ENCODE measurements at places on chromosomes 1 and 21.

DNA sequence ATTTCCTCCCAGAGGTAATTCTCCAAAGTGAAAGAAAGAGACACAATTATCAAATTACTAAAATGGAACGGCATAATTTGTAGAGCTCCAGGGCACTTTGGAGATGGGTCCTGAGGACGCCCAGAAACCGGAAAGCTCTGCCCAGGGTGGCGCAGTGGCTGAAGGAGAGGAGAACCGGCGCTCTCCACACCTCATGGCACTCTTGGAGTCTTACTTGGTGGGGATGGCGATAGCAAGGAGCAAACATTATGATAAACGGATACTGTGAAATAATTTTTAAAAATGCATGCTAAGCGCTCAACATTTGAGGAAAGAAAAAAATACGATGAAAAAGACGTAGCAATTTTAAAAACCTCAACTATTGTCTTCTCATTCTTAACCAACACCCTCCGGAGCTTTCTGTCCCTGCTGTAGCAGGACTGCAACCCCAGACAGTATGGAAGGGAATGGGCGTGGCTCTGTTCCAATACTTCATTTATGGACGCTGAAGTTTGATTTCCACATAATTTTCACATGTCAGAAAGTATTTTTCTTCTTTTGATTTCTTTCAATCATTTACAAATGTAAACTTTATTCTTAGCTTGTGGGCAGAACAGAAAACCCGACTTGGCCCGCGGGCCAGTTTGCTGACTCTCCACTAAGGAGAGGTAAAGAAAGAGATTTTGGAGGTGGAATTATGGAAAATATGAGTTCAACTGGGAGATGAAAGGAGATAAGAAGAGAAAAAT is 1.1 kb downstream of the S100A11 start:
- DNase-seq, result no peak

- DNase-seq, result no peak
Observed at GRCh38 chr1:240712014-240712731, 100.2 kb upstream of the GREM2 start.

GRCh38 chr1:201652181-201652580 is 113.3 kb downstream of the NAV1 start:
- no peak for DNase-seq

- no peak for DNase-seq
Observed at GRCh38 chr1:21318714-21319159, 28.5 kb upstream of the ECE1 start.

DNA sequence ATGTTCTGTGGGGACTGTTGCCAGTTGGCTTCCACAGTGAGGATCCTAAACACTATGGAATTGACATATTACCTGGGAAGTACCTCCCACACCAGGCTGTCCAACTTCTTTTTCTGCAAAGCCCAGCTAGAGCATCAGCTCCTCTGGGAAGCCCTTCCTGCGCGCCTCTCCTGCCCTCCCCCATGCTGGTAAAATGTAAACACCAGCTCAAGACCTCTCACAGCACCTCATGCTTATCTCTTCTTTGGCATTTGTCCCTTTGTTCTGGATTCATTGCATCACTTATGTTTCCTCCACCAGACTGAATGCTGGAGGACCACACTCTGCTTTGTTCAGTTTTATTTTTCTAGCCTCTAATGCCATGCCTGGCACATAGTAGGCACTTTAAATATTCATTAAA is 172.1 kb downstream of the HHAT start:
- DNase-seq, result no peak

DNA sequence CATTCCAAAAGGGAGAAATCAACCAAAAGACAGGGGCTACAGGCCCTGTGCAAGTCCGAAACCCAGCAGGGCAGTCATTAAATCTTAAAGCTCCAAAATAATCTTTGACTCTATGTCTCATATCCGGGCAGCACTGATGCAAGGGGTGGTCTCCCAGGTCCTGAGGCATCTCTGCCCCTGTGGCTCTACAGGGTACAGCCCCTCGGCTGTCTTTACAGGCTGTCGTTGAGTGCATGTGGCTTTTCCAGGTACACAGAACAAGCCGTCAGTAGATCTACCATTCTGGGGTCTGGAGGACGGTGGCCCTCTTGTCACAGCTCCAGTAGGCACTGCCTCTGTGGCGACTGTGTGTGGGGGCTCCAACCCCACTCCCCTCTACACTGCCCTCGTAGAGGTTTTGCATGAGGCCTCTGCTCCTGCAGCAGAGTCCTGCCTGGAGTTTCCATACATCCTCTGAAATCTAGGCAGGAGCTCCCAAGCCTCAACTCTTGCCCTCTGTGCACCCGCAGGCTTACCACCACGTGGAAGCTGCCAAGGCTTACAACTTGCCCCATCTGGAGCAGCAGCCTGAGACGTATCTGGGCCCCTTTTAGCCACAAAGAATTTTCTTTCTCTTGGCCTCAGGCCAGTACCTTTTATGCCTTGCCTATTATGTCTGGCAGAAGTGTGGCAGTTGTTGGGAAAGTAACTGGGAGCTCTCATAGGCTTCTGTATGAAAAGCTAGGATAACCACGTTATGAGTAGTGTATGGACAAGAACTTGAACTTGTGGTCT is 52.5 kb downstream of the POU2F1 start:
- no peak for DNase-seq

- DNase-seq, result no peak
Observed at GRCh38 chr1:216086678-216087077, 336.6 kb downstream of the USH2A start.

GRCh38 chr1:228721407-228721806 is 13.9 kb upstream of the RHOU start:
- no peak for DNase-seq

GRCh38 chr1:6001992-6002576 is 9.9 kb upstream of the NPHP4 start:
- no peak for DNase-seq

DNA sequence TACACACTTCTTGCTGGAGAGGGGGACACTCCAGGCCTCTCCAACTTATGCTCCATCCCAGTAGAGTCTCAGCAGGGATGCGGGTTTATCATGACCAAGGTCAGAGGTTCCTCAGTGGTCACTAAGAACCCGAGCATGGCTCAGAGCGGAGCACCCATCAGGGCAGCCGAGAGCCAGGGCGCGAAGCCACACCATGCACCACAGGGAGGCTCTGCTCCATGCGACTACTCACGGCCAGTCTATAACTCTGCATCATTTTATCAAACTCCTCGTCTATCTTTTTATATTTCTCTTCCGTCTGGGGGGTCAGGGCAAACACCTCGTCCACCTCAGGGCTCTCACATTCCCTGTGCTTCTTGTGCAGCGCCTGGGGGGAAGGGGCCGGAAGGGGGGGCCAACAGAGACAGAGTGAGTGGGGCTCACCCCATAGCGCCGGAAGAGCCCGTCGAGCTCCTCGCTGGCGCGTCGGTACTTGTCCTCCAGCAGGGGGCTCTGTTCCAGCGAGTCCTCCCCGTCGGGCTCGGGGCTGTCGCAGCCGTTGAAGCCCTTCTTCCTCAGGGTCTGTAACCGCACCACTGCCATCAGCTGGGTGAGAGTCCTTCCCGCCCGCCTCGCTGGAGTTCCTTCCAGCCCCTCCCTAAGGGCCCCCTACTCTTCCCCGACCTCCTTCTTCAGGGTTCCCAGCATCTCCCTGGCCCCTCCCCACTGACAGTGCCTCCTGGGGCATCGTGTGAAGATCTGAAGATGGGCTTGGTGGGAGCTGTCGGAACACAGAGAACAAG is 20.0 kb downstream of the MEF2D start:
- DNase-seq, result peak; percentile 58

DNA sequence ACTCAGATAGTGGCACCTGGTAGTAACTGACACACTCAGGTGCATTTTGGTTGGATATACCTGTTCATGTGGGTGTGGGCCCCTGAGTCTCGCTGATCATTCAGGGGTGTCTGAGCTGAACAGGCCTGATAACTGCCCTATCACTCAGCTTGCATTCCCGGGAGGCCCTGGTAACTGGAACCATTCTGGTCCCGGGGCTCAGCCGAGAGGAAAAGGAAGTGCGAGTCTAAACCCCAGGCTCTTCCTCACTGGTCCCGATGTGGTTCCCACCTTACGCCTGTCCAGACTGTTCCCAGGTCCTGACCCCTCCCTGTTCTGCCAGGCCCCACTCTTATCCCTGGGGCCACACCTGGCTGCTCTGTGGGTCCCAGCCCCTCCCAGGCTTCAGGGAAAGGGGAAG is 11.7 kb upstream of the CDK18 start:
- no peak for DNase-seq

DNA sequence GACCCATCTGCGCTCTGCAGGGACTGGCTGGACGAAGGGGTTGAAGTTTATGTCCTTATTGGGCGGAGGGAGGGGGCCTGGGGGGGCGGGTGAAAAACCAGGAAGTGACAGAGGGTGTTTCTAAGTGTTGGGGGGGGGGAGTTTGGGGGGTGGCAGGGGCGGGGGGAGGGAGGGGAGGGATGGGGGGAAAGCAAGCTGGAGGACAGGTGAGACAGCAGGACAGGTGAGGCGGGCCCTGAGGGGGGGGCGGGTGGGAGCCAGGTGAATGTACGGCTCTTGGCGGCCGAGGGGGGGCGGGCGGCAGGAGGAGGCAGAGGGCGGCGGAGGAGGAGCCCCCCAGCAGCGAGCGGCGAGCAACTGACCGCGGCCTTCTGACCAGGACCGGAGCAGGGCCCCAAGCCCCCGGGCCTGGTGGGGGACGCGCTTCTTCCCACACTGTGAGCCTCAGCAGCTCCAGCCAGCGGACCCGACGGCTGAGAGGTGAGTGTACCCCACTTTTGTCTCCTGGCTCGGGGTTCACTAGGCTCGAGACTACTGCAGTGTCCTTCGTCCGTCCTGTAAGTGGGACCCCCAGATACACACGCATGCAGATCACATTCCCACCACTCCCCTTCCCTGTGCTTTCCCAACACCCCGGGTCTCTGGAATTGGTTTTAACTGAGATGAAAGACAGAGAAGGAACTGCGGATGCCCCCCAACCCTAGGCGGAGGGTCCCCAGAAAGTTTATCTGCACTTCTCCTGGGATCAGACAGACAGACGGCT is at the start of gene ZBTB7B:
Gene ZBTB7B (plus strand): TSS at position 339 of the 763 bp plus-strand sequence. CDS start 11,859 bp downstream, outside the sequence.
- no peak for DNase-seq

- DNase-seq, result no peak
Observed at GRCh38 chr1:43237121-43237520, 32.7 kb upstream of the TMEM125 start.

DNA sequence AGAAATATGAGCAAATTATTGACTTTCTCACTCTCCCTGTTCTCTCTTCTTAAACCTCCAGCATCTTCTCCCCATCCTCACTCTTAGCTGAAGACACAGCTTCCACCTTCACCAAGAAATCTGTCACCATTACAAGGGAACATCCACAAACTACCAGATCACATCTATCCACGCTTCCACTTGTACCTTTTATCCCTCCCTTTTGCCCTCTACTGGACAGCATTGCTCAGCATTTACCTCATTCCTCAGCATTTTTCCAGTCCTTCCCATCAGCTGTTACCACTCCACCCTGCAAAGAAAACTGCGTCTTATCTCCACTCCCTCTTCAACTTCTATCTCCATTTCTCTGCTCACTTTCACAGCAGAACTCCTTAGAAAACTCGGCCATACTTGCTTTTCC is 42.6 kb downstream of the KCNJ6 start:
- no peak for DNase-seq

DNA sequence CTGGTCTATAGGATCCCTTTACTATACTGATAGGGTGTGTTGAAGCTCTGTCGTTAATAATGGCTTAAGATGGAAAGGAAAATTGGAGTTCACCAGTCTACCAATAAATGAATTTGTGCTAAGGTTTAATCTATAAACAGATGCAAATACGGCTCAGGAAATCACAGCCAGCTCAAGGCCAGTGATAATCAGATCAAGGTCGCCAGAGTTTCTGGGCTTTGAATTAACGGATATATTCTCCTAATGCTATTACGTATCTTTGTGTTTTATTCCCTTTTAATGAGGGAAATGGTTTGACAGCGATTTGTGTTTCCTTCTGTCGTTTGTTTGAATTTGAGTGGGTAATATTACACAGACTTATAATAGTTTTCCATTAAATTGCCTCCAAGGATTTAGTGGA is 279.6 kb downstream of the BACH1 start:
- DNase-seq, result no peak

DNA sequence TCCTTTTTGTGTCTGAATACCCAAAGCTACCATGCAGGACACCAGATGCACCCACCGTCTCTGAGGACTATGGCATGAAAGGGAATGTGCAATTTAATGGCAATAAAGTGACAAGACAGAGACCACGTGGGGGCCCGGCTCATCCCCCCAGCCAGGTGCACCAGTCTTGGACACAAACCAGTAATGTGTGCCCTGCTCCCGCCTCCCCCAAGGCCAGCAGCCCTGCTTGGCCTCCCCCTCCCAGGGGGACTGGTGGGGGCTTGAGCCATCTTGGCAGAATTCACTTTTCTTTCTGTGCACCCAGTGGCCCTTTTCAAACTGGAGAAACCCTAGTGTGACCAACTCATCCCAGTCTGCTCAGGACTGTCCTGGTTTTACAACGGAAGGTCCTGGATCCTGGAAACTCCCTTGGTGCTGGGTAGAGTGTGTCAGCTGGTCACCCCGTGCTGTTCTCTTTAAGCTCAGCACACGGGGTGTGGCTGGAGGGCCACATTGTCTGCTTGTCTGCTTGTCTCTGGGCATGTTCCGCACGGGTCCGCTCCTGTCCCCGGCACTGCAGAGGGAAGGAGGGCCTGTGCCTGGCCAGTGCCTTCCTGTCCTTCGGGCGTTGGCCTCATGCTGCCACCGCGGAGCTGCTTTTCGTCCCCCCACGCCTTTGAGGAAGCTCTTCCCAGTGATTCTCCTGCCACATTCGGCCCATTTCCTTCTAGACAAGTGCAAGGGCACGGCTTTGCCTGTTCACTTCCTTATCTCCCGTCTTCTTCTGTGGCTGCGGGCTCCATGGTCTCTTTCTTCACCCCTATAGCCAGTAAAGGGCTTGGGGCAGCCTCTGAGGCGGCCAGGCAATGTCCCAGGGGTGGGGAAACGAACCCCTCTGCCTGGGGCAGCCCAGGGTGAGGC is 45.8 kb upstream of the TTC34 start:
- DNase-seq, result no peak

GRCh38 chr1:940107-941014 is 16.6 kb downstream of the SAMD11 start:
- DNase-seq, result no peak

DNA sequence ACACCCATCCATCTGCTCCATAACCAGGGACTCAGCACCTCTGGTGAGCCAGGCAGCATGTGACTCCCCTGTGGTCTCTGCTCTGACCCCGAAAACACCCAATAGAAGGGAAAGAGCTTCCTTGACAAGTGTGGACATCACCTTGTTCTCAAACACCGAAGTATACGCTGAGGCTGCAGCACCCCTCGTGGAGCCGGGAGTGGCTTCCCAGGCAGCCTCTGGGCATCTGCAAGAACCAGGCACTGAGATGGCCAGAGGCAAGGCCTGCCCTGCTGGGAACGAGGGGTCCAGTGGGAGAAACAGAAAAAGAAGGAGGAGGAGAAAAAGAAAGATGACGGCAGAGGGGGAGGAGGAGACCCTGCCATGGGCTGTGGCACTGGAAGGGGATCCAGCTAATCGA is 18.2 kb upstream of the AJAP1 start:
- DNase-seq, result no peak

- DNase-seq, result no peak
Observed at GRCh38 chr1:229203030-229203751, 67.7 kb upstream of the RAB4A start.

DNA sequence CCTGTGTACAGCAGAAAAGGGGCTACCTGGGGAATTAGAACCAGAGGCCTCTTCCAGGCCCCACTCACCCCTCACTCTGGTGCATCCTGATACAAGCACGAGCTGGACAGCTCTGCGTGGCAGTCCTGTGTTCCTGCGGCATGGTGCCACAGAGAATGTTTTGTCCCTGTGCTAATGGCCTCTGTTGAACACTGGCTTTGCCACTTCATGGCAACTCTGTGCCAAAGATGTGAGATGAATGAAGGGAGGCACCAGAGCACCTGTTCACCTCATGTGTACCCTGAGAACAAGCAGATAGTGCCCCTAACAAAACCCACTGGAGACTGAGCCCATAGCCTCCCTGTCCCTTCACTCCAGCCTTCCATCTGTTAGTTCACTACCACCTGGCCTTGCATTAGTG is 199.3 kb upstream of the COA6 start:
- DNase-seq, result no peak

Data from stimulated activated CD4-positive, alpha-beta T cell treated with anti-CD3 and anti-CD28 coated beads, TNF-alpha, amount 100 ng/mL, for 1 hour (primary cell).